Suppressor macrophage (primary cell): ENCODE measurements at places on chromosomes 1 and 21.

- no peak for DNase-seq
Observed at GRCh38 chr1:3399732-3400131, 54.7 kb upstream of the ARHGEF16 start.

DNA sequence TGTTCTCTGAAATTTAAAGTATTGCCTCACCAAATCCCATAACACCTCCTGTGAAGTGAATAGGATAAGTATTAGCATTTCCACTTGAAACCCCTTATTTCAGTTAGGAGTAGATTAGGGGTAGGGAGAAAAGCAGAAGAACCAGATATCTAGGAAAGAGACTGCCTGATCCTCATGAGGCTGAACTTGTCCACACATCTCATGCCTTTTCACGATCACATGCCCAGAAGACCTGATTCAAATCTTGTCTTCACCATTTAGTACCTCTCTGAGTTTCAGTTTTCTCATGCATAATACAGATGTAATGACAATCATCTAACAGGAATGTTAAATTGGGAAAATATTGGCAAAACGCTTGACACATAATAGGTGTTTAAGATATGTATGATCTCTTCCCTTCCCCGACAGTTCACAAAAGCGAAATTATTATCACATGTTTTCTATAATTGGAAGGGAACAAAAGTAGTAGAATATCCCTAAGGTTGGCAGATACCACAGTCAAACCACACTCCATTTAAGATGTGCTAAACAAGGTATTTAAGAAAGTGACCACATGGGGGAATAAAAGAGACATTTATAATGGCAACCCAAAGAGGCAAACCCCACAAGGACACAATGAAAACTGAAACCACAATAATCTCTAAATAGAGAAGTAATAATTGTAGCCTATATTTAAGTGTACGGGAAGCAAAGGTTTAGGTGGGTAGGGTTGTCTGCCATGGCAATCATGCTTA lies 25.2 kb downstream of the GFI1 start:
- no peak for DNase-seq

DNA sequence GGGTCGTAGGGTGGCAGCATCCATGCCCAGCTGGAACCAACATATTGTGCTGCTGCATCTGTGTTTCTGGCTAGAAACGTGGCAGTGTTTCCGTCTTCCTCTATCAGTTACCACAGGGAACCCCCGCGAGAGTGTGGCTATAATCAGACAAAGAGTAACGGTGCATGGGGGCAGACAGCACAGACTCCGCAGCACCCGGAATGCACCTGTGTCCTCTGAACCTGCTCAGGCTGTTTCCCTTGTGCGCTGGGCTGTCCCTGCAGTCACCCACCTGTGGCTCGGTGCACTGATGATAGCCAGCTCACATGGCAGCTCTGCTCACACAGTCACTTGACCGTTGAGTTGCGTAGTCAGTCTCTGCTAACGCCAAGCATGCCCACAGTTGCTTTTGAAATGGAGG lies 11.4 kb upstream of the PCBP3 start:
- DNase-seq = no peak

GRCh38 chr1:19811206-19811851 lies 3.8 kb downstream of the RNF186 start:
- peak; percentile 63 for DNase-seq

DNA sequence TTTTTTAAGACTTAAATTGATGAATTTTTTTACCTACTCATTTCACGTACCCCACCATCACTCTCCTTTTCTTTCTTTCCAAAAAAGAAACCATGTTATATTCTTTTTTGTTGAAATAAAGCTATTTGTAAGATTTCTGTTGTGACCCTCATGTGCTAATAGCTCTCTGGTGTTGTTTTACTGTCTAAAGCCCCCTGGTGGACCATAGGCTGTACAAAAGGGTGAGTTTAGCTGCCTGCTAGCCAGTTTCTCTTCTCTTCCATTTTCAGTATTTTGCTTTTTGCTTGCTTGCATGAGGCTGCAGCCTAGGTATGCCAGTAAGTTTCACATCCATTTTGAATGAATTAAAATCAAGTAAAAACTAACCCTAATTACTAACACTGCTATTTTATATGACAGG lies 15.6 kb upstream of the VAMP3 start:
- DNase-seq = no peak

DNA sequence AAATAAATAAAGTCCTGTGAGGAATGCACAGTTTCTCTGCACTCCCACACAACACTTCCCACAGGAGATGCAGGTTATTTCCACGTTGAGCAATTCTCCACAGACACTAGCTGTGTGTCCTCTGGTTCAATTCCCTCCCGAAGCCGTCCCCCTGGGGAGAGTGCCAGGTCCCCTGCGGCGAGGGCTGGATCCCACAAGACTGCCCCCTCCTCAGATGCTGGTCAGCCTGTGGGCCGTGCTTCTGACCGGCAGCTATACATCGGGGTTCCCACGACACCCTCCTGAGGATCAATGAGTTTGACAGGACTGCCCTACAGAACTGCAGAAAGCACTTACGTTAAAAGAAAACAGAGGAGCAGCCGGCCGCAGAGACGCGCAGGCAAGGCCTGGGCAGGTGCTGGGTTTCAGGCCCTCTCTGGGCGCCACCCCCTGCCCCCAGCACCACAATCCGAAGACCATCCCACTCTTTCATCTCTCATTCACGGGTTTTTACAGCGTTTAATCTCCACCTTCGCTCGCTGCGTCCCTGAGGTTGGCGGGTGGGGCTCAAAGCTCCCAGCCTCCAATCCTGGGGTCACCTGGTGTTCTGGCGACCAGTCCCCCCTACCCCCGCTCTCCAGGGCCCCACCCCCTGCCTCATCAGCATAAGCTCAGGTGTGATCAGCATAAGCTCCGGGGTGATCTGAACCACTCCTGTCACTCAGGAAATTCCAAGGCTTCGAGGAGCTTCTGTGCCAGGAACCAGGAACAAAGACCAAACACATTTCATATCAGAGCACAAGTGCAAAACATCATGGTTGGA lies 9.3 kb downstream of the SLC35E2B start:
- no peak for DNase-seq

DNA sequence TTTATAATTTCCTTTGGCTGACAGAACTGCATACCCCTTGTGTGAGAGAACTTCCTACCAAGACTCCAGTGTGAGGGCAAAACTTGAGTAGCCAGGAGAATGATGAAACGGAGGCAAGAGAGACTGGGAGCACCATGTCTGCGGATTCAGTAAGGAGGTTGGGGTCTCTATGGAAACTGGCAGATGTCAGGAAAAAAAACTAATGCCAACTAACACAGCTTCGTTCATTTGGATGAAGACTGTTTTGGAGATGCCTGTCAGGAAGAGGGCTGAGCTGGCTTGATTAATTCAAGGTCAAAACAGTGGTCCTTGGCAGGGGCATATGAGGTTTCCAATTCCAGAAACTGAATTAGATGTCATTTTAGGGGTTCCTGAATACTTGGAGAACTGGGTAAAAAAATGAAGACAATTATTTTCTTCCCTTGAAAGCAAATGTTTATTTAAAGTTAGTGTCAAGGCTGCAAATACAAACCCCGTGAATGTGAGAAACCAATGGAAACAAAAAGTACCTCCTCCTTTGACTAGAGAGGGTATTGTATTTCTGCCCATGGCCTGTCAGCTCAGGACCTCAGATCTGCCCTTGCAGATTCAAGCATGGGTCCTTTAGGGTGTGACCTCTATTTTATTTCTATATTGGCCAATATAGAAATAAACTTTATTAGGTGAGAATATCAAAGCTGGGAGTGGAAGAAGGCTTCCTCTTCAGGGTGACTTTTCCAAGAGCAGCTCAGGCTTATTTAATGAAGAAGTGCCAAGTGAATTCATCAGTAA lies 110.5 kb downstream of the MAST2 start:
- no peak for DNase-seq

DNA sequence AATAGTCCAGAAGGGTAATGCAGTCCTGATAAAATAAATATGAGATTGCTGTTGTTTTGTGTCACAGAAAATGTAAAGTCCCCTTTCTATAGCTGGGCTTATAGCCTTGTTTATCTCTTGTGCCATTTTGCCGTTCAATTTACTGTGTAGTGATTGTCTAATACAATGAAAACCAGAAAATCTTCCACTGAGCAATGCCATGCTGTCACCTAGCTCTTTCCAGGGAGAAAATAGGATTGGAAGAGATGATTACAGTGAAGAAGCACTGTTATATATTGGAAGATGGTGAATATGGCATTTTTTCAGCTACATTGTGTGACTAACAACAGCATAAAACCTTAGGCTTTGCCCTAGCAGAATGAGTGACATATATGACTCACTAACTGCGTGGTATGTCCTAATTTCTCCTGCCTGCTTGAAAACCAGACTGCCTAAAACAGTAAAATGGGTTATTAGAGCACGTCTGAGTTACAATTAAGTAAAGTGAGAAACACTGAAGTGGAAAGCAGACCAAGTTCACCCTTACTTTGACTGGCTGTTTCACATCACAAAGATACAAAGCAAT lies 332.4 kb upstream of the ZP4 start:
- DNase-seq = no peak

DNA sequence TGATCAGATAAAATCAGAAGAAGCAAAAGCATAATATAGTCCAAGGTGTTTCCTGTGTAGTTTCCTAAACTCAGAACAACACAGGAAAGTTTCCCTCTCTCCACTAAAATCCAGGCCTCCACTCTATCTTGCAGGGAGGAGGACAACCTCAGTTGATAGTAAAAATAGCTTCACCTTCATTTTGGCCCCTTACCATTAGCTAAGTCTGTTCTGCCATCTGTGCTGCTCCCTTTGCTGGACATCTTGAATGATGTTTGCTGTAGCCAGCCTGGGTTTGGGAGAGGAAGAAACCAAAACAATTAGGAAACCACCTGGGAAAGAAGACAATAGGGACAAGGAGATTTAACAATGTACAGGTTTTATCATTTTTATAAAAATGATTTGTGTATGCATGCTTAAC lies 18.6 kb downstream of the DCAF8 start:
- no peak for DNase-seq

DNA sequence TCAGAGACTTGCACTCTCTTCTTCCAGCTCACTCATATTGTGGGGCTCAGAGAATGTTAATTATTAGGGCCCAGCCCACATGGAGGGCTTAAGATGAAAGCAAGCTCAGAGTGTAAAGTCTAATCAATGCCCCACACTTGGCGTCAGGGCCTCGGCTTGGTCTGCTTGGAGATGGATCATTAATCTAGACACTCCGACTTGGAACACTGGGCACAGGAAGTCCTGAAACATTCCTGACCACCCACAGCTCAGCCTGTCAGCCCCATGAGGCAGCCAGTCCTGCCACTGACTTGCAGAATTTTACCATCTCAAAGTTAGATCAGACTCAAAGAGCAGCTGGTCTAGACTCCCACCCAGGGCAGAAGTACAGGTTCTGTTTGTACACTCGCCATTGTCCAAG lies 69.8 kb upstream of the TRABD2B start:
- DNase-seq = no peak

DNA sequence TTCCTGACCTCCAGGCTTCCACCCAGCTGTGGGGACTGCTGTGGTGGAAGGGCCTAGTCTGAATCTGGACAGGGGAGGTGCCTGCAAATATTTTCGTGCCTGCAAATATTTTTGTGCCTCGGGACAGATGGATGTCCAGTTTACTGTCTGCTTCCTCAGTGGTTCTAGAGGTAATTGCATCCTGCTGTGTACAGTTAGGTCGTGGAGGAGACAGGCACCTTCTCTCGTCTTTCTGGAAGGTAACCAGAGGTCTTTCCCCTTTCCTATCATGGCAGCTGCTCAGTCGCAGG lies 53.8 kb upstream of the TINAGL1 start:
- no peak for DNase-seq

DNA sequence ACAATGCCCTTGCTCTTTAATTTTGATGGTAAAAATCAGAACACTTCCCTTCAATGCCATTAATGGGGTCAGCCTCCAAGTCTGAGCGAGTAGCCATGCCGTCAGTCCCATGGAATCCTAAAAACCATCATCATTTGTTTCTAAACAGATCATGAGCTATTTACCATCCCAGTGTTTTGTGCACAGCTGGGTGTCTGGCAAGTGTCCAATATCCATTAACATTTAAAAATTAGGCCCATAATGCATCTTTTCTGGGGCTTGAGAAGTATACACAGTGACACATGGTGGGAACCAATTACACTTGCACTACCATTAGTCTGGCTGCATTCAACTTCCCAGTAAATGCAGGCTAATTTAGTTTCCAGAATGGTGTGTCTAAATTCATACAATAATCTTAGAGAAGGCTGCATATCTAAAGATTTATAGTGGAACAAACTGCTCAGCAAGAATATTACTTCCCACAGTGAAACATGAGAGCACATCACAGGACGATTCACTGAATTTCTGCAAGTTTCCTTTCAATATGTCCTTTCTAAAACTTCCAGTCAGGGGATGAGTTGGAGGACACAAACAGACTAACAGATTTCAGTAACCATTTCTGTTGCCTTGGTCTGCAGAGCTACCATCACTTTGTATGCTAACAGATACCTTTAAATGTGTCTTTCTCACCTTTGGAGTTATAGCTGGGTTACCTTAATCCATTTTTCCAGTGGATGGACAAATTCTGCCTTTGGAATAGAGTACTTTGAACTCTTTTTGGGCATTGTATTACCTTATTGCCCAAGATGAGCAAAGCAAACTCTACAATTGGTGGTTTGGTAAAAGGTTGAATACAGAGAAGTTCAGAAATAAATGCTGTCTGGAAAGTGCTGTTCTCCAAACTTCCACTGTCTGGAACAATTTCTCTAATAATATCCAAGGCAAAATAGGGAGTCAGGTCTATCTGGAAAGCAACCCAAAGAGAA lies 258.0 kb downstream of the PTBP2 start:
- no peak for DNase-seq

- peak; percentile 63 for DNase-seq
Observed at GRCh38 chr1:24502065-24502708, 449 bp upstream of the RCAN3 start.

- DNase-seq = no peak
Observed at GRCh38 chr1:26239936-26240335, 5.9 kb downstream of the CEP85 start.

DNA sequence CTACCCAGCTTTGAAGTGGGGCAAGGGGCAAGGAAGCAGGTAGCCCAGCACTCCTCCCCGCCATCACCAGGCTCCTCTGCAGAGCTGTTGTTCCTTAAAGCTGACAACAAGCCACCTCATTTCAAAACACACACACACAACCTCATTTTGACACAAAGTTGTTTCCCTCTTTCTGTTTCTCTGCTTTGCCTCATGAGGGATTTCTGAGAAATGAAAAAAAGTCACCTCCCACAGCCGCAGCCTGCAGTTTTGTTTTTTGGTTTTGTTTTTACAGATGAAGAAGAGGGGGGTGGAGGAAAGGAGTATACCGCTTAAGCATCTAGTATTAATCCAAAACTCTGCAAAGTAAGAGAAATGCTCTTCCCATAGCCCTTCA lies 12.1 kb downstream of the MCL1 start:
- DNase-seq = peak; percentile 73

GRCh38 chr1:51794868-51795267 lies 83.7 kb downstream of the NRDC start:
- no peak for DNase-seq

- no peak for DNase-seq
Observed at GRCh38 chr1:219041141-219041540, 132.5 kb upstream of the LYPLAL1 start.
